ENCODE measurements at places on chromosomes 4 and X.

DNA sequence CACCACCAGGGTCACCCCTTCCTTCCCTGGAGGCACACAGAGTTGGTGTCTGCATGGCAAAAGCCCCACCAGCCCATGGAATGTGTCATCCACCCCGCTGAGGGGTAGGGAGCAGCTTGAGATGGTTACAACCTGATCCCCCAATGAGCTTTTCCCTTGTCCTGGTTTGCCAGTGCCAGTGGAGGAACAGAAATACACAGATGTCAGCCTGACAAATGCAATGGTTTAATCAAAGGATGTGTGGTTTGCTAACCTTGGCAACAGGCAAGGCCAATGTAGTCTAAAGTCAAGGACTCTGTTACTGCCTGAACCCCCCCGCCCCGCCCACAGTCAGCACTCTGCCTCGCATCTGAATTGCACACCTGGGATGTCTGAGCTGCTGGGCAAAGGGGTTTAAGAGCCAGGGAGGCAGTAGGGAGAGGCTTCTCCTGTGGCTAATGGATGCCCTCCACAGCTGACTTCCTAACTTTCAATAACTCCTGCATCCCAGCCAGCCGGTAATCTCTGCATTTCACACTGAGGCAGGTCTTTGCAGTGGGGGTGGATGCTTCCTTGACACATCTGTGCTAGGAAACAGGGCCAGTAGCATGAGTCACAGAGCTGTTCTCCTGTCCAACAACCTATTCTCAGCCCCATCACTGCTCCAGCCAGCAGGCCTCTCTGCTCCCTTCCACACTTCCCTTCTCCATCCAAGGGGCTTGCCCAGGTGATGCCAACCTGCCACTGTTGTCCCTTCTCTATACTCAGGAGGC lies 137.5 kb downstream of the AMMECR1 start:
- no peak for DNase-seq

DNA sequence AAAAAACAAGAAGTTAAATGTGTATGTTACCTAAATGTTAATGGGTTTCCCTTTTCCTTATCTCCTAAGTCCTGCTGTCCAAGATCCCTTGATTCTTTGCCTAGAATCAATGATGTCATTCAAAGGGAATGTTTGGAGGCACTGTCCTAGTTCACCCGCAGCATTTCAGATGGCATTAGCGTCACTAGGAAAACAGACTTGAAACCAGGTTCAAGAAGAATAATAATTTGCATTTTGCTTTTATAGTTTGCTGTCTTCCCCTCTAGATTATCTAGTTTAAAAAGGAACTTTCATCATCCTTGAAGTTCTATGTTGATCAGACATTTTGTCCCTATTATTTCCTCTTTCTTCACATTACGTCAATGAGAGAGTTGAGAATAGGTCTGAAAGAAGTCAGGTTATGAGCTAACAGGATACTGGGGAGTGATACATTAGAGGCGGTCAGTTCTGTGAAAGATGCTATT lies 234.1 kb upstream of the PGRMC2 start:
- no peak for DNase-seq

DNA sequence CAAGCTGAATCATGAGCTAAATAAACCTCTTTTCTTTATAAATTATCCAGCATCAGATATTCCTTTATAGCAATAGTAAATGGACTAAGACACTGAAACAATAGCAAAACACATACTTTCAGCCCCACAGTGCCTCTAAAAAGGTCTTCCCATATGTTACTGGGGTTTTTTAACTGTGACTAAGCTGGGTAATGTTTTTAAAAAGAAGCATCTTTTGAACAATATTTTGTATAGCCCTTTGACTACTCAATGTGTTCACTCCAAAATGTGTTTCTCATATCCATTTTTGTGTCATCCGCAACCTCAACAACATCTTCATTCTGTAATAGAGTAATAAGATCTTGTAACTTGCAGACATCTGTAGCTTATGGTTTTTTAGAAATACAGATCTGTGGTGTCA lies 218.7 kb upstream of the S100G start:
- DNase-seq, result no peak

DNA sequence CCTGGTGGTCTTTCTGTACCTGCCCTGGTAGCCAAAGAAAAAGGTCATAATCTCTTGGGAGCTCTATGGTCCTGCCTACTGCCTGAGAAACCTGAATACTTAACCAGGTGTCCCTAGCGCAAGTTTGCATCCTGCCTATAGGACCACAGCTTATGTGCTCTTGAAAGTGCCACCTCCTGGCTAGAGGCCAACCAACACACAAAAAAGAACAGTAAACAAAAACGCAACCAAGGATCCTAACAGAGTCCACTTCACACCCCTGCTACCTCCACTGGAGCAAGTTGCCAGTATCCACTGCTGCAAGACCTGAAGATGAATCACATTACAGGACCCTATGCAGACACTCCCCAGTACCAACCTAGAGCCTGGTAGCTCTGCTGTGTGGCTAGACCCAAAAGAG lies 103.2 kb upstream of the PABPC5 start:
- no peak for DNase-seq

- DNase-seq, result no peak
These were observed 45.6 kb downstream of the RAP2C start for GRCh38 chrX:132173647-132174046.

DNA sequence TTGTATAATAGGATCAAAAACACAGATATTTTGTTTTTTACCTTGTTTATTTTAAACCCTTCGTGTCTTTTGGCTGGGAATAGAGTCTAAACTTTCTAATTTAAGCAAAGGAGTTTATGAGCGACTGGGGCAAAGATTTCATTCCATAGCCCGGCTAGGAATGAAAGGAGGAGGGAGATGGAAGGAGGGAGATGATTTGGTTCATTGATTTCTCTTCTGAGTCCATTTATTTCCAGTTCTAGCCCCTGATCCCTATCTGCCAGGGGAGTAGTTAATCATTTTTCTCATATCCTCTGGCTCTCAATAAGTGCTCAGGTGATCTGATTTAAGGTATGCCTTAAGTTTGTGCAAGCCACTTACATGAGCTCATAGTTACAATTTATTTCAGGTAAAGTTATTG lies 120.0 kb downstream of the SPRY1 start:
- no peak for DNase-seq

DNA sequence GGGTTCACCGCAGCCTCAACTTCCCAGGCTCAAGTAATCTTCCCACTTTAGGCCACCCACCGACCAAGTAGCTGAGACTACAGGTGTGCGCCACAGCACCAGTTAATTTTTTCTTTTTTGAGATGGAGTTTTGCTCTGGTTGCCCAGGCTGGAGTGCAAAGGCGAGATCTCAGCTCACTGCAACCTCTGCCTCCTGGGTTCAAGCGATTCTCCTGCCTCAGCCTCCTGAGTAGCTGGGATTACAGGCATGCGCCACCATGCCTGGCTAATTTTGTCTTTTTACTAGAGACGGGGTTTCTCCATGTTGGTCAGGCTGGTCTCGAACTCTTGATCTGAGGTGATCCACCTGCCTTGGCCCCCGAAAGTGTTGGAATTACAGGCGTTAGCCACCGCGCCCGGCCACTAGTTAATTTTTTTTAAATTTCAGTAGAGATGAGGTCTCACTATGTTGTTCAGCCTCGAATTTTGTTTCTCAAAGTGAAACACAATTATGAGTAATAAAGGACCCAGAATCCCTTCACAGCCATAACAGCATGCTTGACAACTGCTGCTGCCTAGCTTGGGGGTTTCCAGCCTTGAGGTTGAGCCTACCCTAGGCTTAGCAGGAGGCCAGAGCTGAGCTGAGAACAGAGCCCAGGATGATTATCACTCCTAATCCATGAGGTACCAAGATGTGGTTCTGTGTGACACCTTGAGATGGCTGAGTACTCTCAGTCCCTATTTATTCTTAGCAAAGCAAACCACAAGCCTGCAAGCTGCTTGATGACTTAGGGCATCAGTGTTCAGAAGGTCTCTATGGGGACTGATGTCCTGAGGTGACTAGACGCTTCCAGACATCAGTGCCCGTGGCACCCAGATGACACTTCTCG lies 41.6 kb upstream of the NKRF start:
- DNase-seq, result no peak

DNA sequence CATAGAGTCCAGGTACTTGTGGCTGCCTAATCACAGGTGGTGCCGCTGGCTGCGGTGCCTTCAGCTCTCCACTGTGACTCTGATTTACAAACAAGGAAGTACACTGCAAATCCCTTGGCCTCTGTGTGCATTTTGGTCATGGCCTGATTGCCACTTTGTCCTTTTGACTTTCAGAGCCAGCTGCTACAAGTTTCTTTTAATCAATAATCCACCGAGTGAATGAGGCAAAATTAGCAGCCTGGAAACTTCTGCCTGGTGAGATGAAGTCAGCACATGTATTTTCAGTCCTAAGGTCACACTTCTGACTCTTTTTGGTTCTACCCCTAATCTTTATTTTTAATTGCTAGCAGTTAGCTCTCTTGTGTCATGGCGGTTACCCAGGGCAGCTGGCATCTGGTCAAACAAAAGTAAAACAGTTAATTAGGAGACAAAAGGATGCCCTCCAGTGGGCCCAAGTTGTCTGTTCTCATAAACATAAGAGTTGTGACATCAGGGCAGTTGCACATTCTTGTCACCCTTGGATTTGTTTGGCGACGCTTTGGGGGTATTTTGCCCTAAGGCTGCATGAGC lies 62.3 kb upstream of the LNX1 start:
- no peak for DNase-seq

- no peak for DNase-seq
These were observed 211.6 kb downstream of the CENPC start for GRCh38 chr4:67333664-67334063.

DNA sequence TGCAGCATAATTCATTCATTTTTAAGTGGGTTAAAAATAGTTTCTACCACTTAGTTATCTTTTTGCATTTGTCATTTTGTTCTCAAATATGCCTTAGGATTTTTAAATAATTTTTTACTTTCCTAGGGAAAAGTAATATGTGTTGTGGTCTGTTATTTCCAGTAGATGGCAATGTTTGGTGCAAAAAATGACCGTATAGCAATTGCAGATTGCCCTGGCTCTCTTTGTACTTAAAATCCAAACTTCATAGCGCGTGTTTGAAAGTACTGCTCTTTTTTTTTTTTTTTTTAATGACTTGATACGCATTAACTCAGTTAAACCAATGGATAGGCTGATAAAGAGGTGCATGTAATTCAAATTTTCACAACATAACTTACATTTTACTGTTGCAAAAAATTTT lies 74.4 kb upstream of the RBMX start:
- no peak for DNase-seq

DNA sequence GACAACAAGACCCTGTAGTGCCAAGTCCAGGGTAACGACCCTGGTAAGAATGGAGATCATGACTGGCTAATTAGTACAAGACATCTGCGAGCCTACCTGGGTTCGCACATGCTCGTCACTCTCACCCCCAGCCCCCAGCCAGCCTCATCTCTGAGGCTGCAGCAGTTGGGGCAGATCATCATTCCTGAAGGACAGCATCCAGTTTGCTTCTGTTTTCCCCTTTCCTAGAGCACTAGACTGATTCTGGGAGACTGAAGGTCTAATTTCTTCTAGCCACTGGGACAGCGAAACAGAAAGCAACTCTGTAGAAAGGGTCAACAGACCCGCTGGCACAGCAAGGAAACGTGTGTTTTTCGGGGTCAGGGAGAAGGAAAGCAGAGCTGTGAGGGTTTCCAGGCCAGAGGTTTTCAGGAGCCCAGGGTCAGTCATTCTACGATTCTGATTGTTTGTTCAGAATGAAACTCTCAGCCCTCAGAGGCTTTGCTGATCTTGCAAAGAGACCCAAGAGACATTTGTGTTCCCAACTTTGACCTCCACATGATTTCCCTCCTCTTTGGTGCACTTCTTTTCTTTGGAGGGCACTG lies 343.1 kb upstream of the NOCT start:
- no peak for DNase-seq

DNA sequence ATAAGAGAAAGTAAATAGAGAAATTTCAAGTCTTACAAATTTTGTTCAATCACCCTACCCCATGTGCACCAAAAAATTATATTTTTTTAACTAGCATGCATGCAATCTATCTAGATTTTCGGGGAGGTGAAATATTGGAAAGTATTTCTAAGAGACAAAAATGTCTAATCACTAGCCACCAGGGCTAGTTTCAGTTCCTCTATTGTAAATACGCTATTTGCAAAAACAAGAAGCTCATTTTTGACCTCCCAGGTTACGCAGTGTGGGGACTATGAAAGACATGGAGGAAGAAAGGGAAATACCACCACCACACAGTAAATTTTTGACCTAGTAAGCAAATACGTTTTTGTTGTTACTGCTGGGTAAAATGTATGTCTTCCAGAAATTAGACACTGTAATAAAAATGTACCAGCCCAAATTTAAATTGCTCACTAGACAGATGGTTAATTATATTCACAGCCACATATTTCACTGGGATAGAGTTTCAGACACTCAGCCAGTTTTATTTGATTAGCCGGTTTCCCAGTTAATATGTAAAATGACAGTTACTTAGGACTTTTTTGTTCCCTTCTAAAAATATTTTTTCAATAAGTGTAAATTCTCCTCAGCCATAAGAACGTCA lies 2.2 kb downstream of the NEXMIF start:
- DNase-seq, result no peak

GRCh38 chr4:176817204-176817603 lies 24.5 kb upstream of the VEGFC start:
- no peak for DNase-seq

DNA sequence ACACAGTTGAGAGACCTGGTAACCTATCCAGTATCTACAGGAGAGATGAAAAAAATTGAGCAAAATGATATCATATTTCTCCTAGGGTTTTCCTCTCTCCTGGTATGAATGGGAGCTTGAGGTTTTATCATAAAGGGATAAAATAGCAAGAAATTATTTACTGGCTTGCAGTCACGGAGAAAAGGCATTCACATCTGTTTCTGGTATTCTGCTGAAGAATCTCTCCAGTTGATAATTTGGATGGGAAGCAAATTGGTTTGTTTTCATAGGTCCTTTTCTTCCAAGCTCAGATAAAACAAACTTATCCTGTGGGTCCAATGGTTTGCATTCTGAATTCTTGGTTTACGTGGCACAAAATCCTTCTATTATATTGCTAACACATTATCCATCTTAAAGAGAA lies 83.1 kb upstream of the GYPA start:
- DNase-seq, result no peak

- DNase-seq, result no peak
These were observed 16.8 kb downstream of the ZFYVE28 start for GRCh38 chr4:2401610-2401983.

DNA sequence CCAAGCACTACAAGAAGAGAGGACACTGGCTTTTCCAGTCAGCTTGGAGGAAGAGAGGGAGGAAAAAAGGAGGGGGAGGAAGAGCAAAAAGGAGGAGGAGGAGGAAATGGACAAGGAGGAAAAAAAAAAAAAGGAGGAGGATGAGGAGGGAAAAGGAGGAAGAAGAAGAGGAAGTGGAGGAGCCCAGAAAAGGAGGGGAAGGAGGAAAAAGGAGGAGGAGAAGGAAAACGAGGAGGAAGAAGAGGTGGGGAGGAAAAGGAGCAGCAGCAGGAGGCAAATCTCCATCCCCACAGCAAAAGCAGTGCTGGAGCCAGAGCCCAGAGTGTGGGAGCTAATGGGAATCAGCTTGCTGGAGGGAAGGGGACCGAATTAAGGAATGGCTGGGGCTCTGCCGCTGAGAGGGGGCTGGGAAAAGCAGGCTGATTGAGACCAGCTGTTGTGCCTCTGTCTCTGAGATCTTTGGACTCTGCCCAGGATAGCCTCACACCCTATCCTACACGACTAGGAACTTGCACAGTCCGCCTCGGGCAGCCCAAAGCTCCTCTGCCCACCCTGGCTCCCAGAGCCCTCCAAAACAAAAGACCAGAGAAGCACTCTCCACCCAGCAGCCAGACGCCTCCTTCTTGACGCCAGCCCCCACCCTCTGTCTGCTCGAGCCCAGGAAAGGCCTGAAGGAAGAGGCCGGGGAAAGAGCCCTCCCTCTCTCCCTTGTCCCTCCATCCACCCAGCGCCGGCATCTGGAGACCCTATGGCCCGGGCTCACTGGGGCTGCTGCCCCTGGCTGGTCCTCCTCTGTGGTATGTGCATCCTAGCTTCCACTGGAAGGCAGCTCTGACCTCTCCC lies at the start of gene XPNPEP2:
TSS of gene XPNPEP2 (plus strand) at position 514 of the 843 bp plus-strand sequence. CDS start at position 749, 235 bp downstream.
- DNase-seq, result no peak

Measured in H9 (cell line).